Glutamatergic neuron (in vitro differentiated cells): ENCODE measurements at places on chromosomes 2 and 18. TPM values are rescaled to one million over a fixed set of nuclear protein-coding genes. Genes with fewer than 3 reads are reported as not detected.
A peak's percentile ranks its signal among the peaks of the same experiment; 100 is the strongest.

DNA sequence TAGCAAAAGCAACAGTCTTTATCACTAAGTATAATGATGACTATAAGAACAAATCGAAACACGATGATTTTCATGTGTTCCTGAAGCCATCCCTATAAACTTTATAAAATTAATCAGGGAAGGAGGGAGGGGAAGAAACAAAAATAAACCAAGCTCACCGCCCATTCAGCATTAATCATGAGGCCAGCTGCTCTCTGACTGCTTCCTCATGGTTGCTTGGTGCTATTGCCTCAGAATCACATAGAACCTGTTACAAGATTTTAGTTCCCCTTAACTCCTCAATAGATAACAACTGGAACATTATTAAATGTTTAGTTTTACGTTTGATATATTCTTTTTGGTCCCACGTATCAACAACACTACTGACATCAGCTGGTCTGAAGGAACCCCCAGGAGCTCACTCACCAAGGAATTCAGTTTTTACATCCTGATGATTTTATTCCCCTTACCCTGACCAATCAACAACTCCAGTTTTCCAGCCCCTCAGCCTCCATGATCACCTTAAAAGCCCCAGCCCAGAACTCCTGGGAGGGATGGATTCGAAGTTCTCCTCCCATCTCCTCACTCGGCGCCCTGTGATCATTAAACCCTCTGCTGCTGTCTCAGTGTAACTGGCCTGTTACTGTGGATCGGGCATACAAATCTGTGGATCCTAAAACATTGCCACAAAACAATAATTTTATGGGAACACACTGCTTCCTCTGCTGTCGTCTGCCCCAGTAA, 10.6 kb upstream of the HNRNPLL start:
- H3K4me3 ChIP-seq: no peak overlapping the region
- no peaks in the 10 kb centered on the region for H3K27me3 ChIP-seq
- H3K4me1 ChIP-seq: peaks cover 5% of the 10 kb centered on the region
- no peak overlapping the region for H3K27ac ChIP-seq
- no peaks in the 10 kb centered on the region for H3K36me3 ChIP-seq

- no peak overlapping the region for H3K4me3 ChIP-seq
- no peak overlapping the region for H3K27ac ChIP-seq
- H3K36me3 ChIP-seq: no peaks in the 10 kb centered on the region
- no peaks in the 10 kb centered on the region for H3K4me1 ChIP-seq
- no peak for DNase-seq
- peaks cover 6% of the 10 kb centered on the region for H3K27me3 ChIP-seq
These were observed 38.0 kb upstream of the SIX2 start for GRCh38 chr2:45047301-45047700.

DNA sequence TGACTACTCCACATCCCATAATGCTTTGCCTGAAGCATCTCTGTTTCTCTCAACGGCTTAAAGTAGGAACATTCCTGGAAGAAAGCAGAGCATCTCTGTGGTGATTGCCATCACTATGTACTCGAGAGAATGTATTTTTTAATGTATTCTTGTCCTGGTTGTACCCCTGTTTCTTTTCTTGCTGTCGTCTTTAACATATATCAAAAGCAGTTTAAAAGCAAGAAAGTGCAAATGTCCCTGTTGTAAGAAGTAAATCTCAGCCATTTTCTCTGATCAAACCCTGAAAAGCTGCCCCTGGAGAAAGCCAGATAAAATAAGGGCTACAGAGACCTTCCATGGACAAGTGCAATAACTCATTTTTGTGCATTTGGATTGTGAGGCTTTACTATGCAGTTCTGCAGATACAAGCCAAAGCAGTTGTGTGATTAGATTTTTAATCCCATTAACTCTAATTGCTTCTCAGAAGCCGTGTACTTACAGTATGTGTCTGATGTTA, 70.8 kb downstream of the XIRP2 start:
- DNase-seq: no peak
- H3K4me3 ChIP-seq: no peak overlapping the region
- H3K4me1 ChIP-seq: peaks cover 3% of the 10 kb centered on the region
- H3K27ac ChIP-seq: no peak overlapping the region

DNA sequence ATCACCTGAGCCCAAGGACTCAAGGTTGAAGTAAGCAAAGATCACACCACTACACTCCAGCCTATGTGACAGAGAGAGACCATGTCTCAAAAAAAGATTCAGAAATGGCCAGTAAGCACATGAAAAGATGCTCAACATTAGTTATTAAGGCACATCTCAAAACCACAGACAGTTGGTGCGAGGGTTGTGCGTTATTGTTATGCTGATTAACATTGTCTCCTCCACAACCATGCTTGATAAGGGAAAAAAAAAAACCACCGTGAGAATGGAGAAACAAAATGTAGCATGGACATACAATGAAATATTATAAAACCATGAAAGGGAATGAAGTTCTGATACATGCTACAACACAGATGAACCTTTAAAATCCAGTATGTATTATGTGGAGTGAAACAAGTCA, 27.3 kb downstream of the MOB4 start:
- no peak for DNase-seq
- no peak overlapping the region for H3K27ac ChIP-seq
- no peaks in the 10 kb centered on the region for H3K27me3 ChIP-seq
- no peaks in the 10 kb centered on the region for H3K36me3 ChIP-seq

GRCh38 chr2:64854773-64855237, 134.4 kb upstream of the SLC1A4 start:
- peaks cover 3% of the 10 kb centered on the region for H3K27me3 ChIP-seq
- no peaks in the 10 kb centered on the region for H3K36me3 ChIP-seq
- peaks cover 29% of the 10 kb centered on the region for H3K4me1 ChIP-seq
- H3K4me3 ChIP-seq: no peak overlapping the region
- no peak for DNase-seq

Gene MAP3K20
- total RNA-seq: 0.76 TPM

DNA sequence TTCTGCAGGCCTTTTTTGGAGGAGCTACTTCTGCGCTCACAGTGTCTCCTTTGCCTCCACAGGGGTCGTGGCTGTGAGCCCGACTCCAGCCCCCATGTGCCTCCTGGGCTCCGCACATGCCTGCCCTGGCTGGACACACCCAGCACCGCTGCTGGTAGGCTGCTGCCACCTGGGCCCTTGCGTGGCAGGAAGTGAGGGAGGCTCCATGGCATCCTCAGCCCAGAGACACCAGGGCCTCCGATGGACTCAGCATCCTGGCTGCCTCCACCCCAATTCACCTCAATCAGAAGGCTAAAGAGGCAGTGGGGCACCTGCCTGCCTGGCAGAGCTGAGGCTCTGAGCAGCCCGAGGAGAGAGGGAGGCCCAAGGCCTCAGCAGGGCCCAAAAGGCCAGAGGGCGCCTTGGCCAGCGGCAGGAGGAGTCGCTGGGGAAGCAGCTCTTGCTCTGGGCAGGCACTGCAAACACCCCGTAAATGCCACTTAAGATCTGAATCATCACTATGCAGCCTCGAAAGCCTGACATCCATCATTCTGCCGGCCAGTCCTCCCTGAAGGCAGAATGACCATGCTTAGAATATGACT, 68.3 kb upstream of the OTOS start:
- no peak overlapping the region for H3K27ac ChIP-seq
- peaks cover 1% of the 10 kb centered on the region for H3K27me3 ChIP-seq
- peaks cover 5% of the 10 kb centered on the region for H3K36me3 ChIP-seq
- DNase-seq: no peak
- H3K4me3 ChIP-seq: no peak overlapping the region

DNA sequence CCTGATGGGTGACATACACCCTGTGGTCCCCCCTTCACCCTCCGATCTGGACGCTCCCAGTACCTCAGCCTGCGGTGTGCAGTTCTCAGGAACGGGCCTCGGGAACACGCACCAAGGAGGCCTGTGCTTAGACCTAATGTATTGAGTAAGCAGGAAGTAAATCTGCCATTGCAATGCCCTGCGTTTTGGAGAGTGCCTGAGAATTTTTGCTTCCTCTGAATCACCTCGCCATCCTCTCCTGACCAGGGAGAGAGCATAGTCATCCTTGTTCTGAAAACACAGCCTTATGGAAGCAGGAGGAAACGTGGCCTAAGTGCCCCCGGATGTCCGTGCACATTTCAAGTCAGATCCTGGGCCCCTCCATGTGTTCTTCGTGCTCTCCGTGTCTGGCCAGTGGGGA, 272.2 kb downstream of the NDUFA10 start:
- DNase-seq: no peak
- no peaks in the 10 kb centered on the region for H3K27me3 ChIP-seq
- H3K27ac ChIP-seq: peak overlapping the region; percentile 46
- no peak overlapping the region for H3K4me3 ChIP-seq
- no peaks in the 10 kb centered on the region for H3K36me3 ChIP-seq
- peaks cover 14% of the 10 kb centered on the region for H3K4me1 ChIP-seq

Gene COLEC11
- total RNA-seq: not detected

- peaks cover 2% of the 10 kb centered on the region for H3K27me3 ChIP-seq
- H3K27ac ChIP-seq: no peak overlapping the region
- no peaks in the 10 kb centered on the region for H3K36me3 ChIP-seq
- H3K4me3 ChIP-seq: no peak overlapping the region
These were observed 312.9 kb downstream of the PRKCE start for GRCh38 chr2:45964223-45964841.

Gene NT5DC4
- total RNA-seq: not detected

DNA sequence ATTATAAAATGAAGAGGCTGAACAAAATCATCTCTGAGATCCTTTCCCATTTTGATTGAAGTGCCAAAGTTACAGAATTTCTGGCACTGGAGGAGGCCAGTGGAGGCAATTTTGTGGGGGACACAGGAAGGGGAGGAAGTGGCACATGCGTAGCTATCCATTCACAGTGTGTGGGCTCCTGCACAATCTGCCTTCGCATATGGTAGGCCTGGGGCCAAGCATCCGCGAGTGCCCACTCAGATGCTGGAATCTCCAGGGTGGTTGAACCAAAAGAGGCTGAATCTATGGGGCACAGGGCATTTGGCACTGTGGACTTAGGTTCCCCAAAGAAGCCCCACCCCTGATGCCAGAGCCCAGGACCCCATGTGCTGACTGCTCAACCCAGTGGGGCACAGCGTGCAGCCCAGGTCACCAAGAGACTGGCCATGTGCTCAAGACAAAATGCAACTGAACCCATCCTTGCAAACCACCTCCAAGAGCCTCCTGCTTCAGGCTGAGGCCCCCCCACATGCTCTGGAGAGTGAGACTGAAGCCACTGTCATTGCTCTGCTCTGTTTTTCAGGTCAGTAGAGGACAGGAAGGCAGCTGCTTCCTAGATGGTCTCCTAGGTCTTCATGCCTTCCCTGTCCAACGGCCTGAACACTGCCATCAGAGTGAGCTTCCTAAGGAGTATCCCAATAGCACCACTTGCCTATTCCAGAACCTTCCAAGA, 28.5 kb downstream of the ST8SIA5 start:
- H3K27ac ChIP-seq: no peak overlapping the region
- H3K4me1 ChIP-seq: no peaks in the 10 kb centered on the region
- peaks cover 20% of the 10 kb centered on the region for H3K36me3 ChIP-seq
- no peak overlapping the region for H3K4me3 ChIP-seq
- DNase-seq: no peak

- no peak overlapping the region for H3K4me3 ChIP-seq
- H3K4me1 ChIP-seq: peaks cover 6% of the 10 kb centered on the region
- peaks cover 2% of the 10 kb centered on the region for H3K27me3 ChIP-seq
These were observed 18.3 kb downstream of the PSME4 start for GRCh38 chr2:53952519-53952918.

Gene PLEKHH2
- total RNA-seq: 0.71 TPM

Gene PLCL1
- 28.8 TPM for total RNA-seq
